Activated CD4-positive, alpha-beta T cell treated with anti-CD3 and anti-CD28 coated beads, Interleukin-2, amount 10 ng/mL, durations not matched to agents 7 days and 5 days (primary cell): ENCODE measurements at places on chromosomes 2 and 18. TPM values are rescaled to one million over a fixed set of nuclear protein-coding genes. Genes with fewer than 3 reads are reported as not detected.
A peak's percentile ranks its signal among the peaks of the same experiment; 100 is the strongest.

- H3K27ac ChIP-seq = no peak overlapping the region
- peaks cover 50% of the 10 kb centered on the region for H3K36me3 ChIP-seq
- H3K4me1 ChIP-seq = no peaks in the 10 kb centered on the region
- no peak overlapping the region for H3K4me3 ChIP-seq
- DNase-seq = no peak
These were observed 100.7 kb downstream of the DGKD start for GRCh38 chr2:233455006-233455405.

The SOX11 gene
- total RNA-seq = not detected

GRCh38 chr2:85312404-85312803 lies 15.4 kb downstream of the TGOLN2 start:
- no peaks in the 10 kb centered on the region for H3K27me3 ChIP-seq
- peaks cover 36% of the 10 kb centered on the region for H3K36me3 ChIP-seq
- H3K4me3 ChIP-seq = no peak overlapping the region
- peaks cover 34% of the 10 kb centered on the region for H3K4me1 ChIP-seq
- no peak for DNase-seq
- no peak overlapping the region for H3K27ac ChIP-seq

The TRIM54 gene
- not detected for total RNA-seq

GRCh38 chr2:240226672-240227537 lies 86.4 kb upstream of the OTOS start:
- no peaks in the 10 kb centered on the region for H3K4me1 ChIP-seq
- H3K36me3 ChIP-seq = no peaks in the 10 kb centered on the region
- H3K27ac ChIP-seq = no peak overlapping the region
- H3K27me3 ChIP-seq = peaks cover 10% of the 10 kb centered on the region

The XDH gene
- total RNA-seq = 0.15 TPM

GRCh38 chr2:127721978-127722355 lies 20.7 kb downstream of the SFT2D3 start:
- H3K27me3 ChIP-seq = no peaks in the 10 kb centered on the region
- H3K27ac ChIP-seq = no peak overlapping the region
- no peak overlapping the region for H3K4me3 ChIP-seq
- peaks cover 45% of the 10 kb centered on the region for H3K36me3 ChIP-seq
- DNase-seq = no peak
- H3K4me1 ChIP-seq = no peaks in the 10 kb centered on the region

The NT5C1B gene
- total RNA-seq = not detected

DNA sequence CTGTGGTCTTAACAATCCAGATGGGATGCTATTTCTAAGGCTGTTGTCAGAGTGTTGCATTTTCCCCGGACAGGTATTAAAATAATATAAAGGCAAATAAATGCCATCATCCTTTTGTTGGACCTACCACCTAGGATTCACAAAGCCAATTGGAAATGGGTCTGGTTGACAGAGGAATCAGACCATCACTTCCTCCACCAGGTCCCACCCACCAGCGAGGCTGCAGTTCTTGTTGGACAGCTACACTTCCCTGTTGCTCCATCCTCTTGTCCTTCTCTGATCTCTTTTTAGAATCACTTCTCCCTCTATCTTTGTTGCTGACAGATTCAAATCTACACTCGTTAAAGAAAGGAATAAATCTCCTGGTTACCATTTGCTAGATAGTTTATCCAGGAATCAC lies 1.1 kb downstream of the TMEM169 start:
- DNase-seq = no peak
- peaks cover 11% of the 10 kb centered on the region for H3K36me3 ChIP-seq
- no peaks in the 10 kb centered on the region for H3K27me3 ChIP-seq
- H3K4me1 ChIP-seq = peaks cover 59% of the 10 kb centered on the region
- H3K27ac ChIP-seq = peak overlapping the region; percentile 94

The RFTN2 gene
- total RNA-seq = not detected

- peaks cover 2% of the 10 kb centered on the region for H3K4me1 ChIP-seq
- H3K36me3 ChIP-seq = no peaks in the 10 kb centered on the region
- no peaks in the 10 kb centered on the region for H3K27me3 ChIP-seq
- H3K27ac ChIP-seq = no peak overlapping the region
- DNase-seq = no peak
- no peak overlapping the region for H3K4me3 ChIP-seq
These were observed 14.3 kb upstream of the FAHD2A start for GRCh38 chr2:95388091-95388692.

The CNGA3 gene
- total RNA-seq = not detected

DNA sequence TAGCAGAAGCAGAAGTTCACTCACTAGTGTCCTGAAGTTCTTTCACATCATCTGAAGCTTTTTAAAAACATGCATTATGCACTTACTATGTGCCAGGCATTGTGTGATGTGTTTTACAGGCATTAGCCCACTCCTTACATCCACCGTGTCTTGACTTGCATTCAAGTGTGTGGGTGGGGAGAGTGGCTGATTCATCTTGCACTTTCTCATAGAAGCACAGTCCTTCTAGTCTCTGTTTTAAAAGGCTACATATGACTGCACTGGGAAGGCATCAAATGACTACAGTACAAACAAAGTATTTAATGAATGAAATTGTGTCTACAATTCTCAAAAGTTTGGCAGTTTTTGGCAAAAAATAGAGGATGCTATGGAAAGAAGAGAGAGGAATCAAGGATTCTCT lies 21.6 kb upstream of the DSC3 start:
- H3K27me3 ChIP-seq = no peaks in the 10 kb centered on the region
- no peak overlapping the region for H3K27ac ChIP-seq
- no peaks in the 10 kb centered on the region for H3K4me1 ChIP-seq
- DNase-seq = no peak
- no peaks in the 10 kb centered on the region for H3K36me3 ChIP-seq

DNA sequence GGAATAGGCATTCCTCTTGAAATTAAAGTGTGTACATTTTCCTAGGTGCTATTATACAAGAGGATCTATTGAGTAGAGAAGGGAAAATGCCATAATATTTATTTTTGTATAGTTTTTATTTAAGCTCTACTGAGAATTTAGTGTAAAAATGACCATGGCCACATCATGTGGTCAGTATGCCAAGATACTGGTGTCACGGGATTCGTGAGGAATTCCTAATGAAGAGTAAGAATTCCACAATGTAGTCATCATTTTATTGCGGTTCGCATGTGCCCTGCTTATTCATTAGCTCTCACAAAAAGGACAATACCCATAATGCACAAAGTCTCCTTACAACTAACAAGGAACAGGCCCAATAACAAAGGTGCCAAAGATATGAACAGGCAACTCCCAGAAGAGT lies 39.3 kb upstream of the PARD3B start:
- no peaks in the 10 kb centered on the region for H3K4me1 ChIP-seq
- peaks cover 6% of the 10 kb centered on the region for H3K27me3 ChIP-seq
- H3K27ac ChIP-seq = no peak overlapping the region
- no peaks in the 10 kb centered on the region for H3K36me3 ChIP-seq
- H3K4me3 ChIP-seq = no peak overlapping the region
- DNase-seq = no peak

The PID1 gene
- total RNA-seq = not detected

GRCh38 chr2:185417688-185418087 lies 320.9 kb upstream of the FSIP2 start:
- no peak for DNase-seq
- no peak overlapping the region for H3K4me3 ChIP-seq
- no peaks in the 10 kb centered on the region for H3K27me3 ChIP-seq
- H3K4me1 ChIP-seq = no peaks in the 10 kb centered on the region
- H3K36me3 ChIP-seq = no peaks in the 10 kb centered on the region

The DLGAP1 gene
- total RNA-seq = not detected

The AGPS gene
- 61.2 TPM for total RNA-seq

The CCBE1 gene
- total RNA-seq = not detected

DNA sequence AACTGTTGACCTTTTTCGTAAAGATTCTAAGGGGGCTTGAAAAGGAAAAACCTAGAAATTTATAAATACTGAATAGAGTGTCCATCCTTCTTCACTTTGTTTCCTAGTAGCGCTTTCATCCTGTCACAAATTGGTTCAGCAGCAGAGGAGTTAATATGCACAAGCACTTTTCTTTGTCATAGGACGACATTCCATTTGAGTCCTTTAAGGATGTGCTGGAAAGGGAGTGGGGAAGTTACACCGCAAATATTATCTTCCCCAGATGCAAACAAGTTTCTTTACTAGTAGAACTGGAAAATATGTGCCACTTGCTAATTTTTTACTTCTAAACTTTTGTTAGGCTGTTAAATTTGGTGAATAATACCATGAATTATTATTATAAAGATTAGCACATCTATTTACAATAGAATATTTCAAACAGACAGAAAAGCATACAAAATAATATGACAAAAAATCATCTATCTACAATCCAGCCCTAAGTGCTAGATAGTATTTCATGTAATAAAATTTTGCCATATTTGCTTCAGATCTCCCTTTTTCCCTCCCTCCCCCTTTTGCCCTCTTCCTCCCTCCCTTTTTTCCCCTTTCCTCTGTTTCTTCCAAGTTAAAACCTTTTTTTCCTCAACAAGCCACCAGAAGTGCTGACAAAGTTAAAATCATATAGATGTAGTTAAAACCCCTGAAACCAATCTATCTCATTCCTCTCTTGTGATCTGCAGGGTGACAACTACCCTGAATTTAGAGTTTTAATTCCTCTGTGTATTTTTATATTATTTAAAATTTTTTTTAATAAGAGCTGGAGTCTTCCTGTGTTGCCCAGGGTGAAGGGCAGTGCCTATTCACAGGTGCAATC lies 50.5 kb upstream of the MAP4K3 start:
- peaks cover 2% of the 10 kb centered on the region for H3K36me3 ChIP-seq
- H3K27ac ChIP-seq = no peak overlapping the region

- H3K27me3 ChIP-seq = peaks cover 5% of the 10 kb centered on the region
- H3K4me3 ChIP-seq = no peak overlapping the region
- no peaks in the 10 kb centered on the region for H3K4me1 ChIP-seq
- H3K27ac ChIP-seq = no peak overlapping the region
These were observed 39.0 kb downstream of the CFAP221 start for GRCh38 chr2:119583291-119583690.

- no peaks in the 10 kb centered on the region for H3K36me3 ChIP-seq
- no peak for DNase-seq
- peaks cover 10% of the 10 kb centered on the region for H3K4me1 ChIP-seq
- no peak overlapping the region for H3K4me3 ChIP-seq
- H3K27ac ChIP-seq = no peak overlapping the region
These were observed 54.3 kb downstream of the THUMPD2 start for GRCh38 chr2:39724828-39725144.

- peaks cover 20% of the 10 kb centered on the region for H3K36me3 ChIP-seq
- peaks cover 10% of the 10 kb centered on the region for H3K4me1 ChIP-seq
- H3K27me3 ChIP-seq = no peaks in the 10 kb centered on the region
- H3K4me3 ChIP-seq = no peak overlapping the region
These were observed 42.3 kb upstream of the ATG16L1 start for GRCh38 chr2:233209117-233209532.
